ENCODE measurements at places on chromosomes 2 and 18.

DNA sequence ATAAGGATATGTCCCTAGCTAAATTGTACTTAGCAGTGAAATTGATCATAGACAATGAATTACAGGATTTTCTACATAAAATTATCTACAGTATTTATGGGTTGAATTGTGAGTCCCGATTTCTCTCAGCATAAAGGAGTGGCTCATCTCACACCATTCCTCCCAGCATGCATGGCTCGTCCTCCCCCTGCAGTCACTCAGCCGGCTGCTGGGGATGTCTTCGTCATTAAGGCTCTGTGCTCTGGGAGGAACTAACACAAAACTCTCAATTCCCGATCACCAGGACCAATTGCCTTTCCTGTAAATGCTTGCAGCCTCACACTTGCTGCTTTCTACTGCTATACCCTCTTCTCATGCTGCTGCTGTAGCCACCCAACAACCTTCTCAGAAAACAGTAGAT lies 75.9 kb downstream of the TXNL1 start:
- DNase-seq, result no peak

DNA sequence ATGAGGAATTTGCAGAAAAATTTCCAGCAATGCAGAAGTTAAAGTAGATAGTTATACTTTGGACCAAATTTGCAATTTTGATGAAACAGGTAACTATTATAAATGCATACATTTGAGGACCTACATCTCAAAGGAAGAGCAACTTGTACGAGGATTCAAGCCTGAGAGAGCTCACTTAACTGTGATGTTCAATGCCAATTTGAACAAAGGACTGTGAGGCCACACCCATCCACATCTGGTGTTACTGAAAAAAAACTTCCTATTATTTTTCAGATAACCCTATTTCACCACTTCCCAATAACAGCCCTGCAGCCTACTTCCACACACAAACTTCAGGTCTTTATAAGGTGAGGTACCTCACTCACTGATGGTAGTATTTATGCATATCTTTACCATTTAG lies 203.5 kb upstream of the NABP1 start:
- no peak for DNase-seq

DNA sequence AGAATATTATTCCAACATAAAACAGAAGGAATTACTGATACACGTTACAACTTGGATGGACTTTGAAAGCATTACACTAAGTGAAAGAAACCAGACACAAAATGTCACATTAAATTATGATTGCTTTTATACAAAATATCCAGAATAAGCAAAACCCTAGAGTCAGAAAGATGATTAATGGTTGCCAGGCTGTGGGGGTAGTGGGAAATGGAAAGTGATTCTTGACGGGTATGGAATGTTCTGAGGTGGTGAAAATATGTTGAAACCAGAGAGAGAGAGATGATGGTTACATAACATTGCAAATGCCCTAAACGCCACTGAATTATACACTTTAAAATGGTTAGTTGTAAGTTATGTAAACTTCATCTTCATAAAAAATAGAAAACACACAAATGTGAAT lies 1057.2 kb upstream of the TMEFF2 start:
- no peak for DNase-seq

GRCh38 chr18:76358774-76359173 lies 136.3 kb downstream of the ZNF516 start:
- no peak for DNase-seq

Data from activated naive CD4-positive, alpha-beta T cell (primary cell).